ENCODE measurements at places on chromosomes 2 and 18.

DNA sequence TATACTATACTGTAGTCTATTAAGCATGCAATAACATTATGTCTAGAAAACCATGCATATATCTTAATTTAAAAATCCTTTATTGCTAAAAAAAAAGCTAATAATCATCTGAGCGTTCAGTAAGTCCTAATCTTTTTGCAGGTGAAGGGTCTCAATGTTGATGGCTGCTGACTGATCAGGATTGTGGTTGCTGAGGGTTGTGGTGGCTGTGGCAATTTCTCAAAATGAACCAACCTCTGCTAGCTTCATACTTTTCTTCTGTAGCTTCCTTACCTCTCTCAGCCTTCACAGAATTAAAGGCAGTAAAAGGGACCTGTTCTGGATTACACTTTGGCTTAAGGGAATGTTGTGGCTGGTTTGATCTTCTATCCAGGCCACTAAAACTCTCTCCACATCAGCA lies 235.8 kb downstream of the NBAS start:
- H3K4me3 ChIP-seq, result no peak overlapping the region
- H3K36me3 ChIP-seq, result no peaks in the 10 kb centered on the region
- no peaks in the 10 kb centered on the region for H3K27me3 ChIP-seq
- no peak for DNase-seq
- H3K4me1 ChIP-seq, result no peaks in the 10 kb centered on the region

DNA sequence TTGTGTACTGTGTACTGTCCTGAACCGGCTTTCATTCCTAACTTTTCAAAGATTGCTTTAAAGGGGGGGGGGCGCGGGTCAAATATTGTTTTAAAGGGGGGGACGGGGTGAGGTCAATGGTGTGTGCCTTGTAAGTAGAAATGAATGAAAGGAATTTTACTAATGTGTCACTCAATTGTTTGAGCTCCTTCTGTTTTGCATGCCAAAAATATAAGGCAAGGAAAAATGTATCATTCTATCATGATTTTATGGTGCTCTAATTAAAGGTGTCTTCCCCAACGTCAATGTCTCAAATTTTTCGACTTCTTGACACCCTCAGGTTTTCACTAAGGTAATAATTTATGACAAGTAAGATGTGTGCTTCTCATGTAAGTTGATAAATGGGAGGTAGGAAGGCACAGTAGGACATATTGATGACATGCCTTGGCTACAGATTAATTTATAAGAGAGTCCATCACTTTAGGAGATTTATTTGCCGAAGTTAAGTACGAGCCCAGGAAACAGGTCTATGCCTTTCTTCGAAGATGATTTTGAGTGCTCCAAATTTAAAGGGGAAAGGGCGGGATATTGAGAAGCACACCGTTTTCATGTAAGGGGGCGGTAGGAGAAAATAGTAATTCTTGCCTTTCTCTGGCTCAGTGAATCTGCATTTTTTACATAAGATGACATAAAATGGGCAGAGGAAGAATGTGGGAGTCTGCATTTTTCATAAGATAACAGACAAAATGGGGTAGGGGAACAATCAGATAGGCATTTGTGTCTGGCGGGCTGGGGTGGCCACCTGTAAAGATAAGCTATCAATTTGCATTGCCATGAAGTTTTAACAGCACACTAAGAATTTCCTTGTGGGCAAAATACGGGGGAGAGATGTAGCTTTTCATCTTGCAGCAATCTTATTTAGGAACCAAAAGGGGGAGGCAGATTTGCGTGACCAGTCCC lies 1.2 kb upstream of the TRAPPC8 start:
- no peaks in the 10 kb centered on the region for H3K27me3 ChIP-seq
- H3K27ac ChIP-seq, result peak overlapping the region; percentile 97
- peak overlapping the region; percentile 93 for H3K4me3 ChIP-seq
- H3K4me1 ChIP-seq, result peaks cover 19% of the 10 kb centered on the region

DNA sequence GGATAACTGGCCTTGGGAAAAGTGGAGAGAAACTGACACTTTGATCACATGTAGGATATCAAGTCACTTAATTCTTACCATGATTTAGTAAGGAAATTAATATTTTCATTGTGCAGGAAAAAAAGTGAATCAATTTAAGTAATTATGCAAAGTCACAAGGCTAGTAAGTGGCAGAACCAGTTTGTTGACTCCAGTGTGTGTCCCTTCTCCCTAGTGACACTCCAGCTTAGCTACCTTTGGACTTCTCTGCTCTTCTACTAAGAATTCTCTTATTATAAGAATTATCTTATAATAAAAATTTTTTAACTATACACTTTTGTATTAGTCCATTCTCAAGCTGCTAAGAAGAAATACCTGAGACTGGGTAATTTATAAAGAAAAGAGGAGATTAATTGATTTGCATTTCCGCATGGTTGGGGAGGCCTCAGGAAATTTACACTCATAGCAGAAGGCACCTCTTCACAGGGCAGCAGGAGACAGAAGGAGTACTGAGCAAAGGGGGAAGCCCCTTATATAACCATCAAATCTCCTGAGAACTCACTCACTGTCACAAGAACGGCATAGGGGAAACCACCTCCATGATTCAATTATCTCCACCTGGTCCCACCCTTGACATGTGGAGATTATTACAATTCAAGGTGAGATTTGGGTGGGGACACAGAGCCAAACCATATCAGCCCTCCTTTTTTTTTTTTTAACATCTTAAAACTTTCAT lies 13.6 kb downstream of the COL4A4 start:
- H3K4me1 ChIP-seq, result peaks cover 10% of the 10 kb centered on the region
- no peaks in the 10 kb centered on the region for H3K27me3 ChIP-seq
- H3K36me3 ChIP-seq, result no peaks in the 10 kb centered on the region
- DNase-seq, result no peak
- H3K4me3 ChIP-seq, result no peak overlapping the region
- no peak overlapping the region for H3K27ac ChIP-seq

GRCh38 chr2:112050316-112050715 lies 4.8 kb upstream of the TMEM87B start:
- no peaks in the 10 kb centered on the region for H3K27me3 ChIP-seq
- H3K36me3 ChIP-seq, result no peaks in the 10 kb centered on the region
- H3K4me3 ChIP-seq, result no peak overlapping the region
- H3K4me1 ChIP-seq, result peaks cover 51% of the 10 kb centered on the region

- H3K27ac ChIP-seq, result no peak overlapping the region
- no peak overlapping the region for H3K4me3 ChIP-seq
- no peak for DNase-seq
- H3K27me3 ChIP-seq, result no peaks in the 10 kb centered on the region
- H3K4me1 ChIP-seq, result peaks cover 13% of the 10 kb centered on the region
- no peaks in the 10 kb centered on the region for H3K36me3 ChIP-seq
Measured at GRCh38 chr2:16059393-16060016, 119.2 kb downstream of the MYCN start.

DNA sequence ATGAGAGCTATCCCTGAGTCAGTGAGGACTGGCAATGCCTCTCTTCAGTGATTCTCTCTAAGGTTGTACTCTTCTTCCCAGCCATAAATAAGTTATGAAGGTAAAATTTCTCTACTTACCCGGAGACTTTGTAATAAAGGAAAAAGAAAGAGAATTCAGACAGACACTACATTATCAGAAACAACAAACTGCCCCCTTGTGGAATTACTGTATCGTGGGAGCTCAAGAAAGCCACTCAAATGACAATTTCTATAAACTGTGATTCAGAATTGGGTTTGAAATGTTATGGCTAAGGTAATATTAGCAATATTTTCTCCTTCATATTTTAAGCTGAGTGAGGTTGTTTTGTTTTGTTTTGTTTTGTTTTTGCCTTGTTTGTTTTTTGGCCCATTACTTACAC lies 155.8 kb upstream of the TANK start:
- H3K36me3 ChIP-seq, result no peaks in the 10 kb centered on the region
- no peak overlapping the region for H3K27ac ChIP-seq
- H3K27me3 ChIP-seq, result no peaks in the 10 kb centered on the region
- no peaks in the 10 kb centered on the region for H3K4me1 ChIP-seq
- DNase-seq, result no peak

DNA sequence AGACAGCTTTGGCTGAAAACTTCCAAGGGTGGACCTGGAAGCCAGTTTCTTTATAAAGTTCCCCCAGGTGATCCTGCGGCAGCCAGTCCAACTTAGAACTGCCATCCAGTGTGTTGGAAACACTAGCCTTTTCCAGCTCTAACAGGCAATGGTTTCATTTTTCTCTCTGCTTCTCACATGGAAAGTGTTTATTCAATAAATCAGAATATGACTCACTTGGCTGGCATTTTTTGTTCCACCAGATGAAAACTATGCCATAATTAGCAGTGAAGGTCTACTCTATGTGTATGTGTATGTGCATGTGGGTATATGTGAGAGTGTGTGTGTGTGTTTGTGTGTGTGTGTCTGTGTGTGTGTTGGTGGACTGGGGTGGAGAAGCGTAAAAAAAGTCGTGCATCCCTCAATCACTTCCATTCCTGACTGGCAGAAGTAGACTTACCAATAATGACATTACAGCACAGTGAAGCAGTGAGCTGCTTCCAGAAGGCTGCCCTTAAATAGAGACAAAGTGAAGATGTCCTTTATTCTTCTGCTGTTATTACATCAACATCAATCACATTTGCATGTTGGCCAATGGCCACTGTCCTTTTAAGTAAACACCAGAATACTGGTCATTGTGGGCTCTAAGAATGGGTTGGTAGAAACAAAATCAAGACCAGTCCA lies 90.9 kb upstream of the SETBP1 start:
- H3K4me3 ChIP-seq, result no peak overlapping the region
- no peaks in the 10 kb centered on the region for H3K4me1 ChIP-seq
- peak overlapping the region; percentile 65 for H3K27ac ChIP-seq
- no peaks in the 10 kb centered on the region for H3K27me3 ChIP-seq

- H3K4me1 ChIP-seq, result no peaks in the 10 kb centered on the region
- DNase-seq, result no peak
- no peak overlapping the region for H3K4me3 ChIP-seq
Measured at GRCh38 chr2:111624411-111625156, 259.4 kb downstream of the ANAPC1 start.

GRCh38 chr2:47456851-47457250 lies 53.9 kb downstream of the MSH2 start:
- no peak for DNase-seq
- no peak overlapping the region for H3K27ac ChIP-seq
- no peak overlapping the region for H3K4me3 ChIP-seq
- H3K36me3 ChIP-seq, result no peaks in the 10 kb centered on the region
- no peaks in the 10 kb centered on the region for H3K27me3 ChIP-seq

DNA sequence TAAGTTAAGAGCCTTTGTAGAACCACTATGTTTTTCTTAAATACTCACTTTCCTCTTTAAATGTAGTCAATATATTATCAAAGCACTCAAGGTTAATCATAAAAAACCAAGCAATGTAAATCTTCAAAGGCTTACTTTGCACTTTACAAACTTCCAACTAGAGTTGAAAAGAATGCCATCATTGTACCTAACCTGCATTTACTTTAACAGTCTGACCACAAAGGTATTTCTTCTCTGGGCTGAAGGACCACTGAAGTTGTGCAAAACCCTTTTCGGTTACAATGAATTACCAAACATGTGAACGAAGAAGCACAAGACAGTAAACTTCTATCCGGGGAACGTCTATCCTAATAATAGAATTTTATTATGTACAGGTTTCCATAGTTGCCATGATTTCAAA lies 3.0 kb downstream of the HNRNPLL start:
- H3K4me3 ChIP-seq, result peak overlapping the region; percentile 85
- no peaks in the 10 kb centered on the region for H3K27me3 ChIP-seq
- peaks cover 10% of the 10 kb centered on the region for H3K4me1 ChIP-seq
- H3K36me3 ChIP-seq, result no peaks in the 10 kb centered on the region
- peak overlapping the region; percentile 98 for H3K27ac ChIP-seq

DNA sequence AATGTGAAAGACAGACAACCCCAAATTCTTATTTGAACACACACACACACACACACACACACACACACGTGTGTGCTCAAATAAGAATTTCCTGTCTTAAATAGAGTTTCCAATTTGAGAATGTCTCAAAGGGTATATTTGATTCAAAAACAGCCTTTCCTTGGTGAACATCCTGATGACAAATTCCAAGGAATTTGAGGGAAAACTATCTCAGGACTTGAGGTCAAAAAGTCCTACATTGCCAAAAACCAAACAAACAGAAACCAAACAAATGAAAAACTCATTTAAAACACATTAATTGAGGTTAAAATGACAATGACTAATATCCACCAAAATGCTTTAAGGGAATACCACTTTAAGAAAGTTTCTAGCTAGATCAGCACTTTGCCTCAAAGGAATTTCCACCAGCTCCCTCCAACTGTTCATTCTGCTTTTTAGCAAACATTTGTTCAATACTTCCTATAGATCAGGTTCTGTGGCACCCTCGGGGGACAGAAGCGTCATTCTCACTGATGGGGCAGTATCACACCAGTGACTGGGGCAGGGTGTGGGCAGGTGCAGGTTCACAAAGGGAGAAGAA lies 232.1 kb upstream of the TRIB2 start:
- no peaks in the 10 kb centered on the region for H3K4me1 ChIP-seq
- no peak overlapping the region for H3K27ac ChIP-seq
- H3K36me3 ChIP-seq, result no peaks in the 10 kb centered on the region
- DNase-seq, result no peak
- no peaks in the 10 kb centered on the region for H3K27me3 ChIP-seq

GRCh38 chr18:34928088-34928753 lies 113.0 kb upstream of the MAPRE2 start:
- H3K4me3 ChIP-seq, result no peak overlapping the region
- no peaks in the 10 kb centered on the region for H3K36me3 ChIP-seq
- no peak overlapping the region for H3K27ac ChIP-seq
- no peak for DNase-seq
- H3K4me1 ChIP-seq, result peaks cover 13% of the 10 kb centered on the region

DNA sequence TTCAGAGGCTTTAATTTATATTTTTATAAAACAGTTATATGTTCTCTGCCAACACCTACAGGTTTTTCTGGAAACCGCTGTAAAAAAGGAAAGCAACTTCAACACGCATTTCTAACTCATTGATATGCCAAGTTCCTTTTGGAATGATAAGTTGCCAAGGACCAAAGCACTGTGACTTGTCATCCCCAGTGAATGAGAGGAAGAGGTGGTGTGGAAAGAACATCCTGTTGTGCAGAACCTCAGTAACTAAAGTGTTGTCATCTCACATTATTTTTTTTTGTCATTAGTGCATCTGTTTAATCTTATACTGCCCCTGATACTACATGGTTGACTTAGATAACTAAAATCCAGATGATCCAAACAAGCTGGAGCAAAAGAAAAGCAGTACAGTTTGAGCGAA lies 96.0 kb upstream of the NEUROD1 start:
- H3K36me3 ChIP-seq, result no peaks in the 10 kb centered on the region
- no peaks in the 10 kb centered on the region for H3K27me3 ChIP-seq
- peaks cover 41% of the 10 kb centered on the region for H3K4me1 ChIP-seq
- no peak for DNase-seq
